ENCODE measurements at places on chromosomes 2 and 18.

DNA sequence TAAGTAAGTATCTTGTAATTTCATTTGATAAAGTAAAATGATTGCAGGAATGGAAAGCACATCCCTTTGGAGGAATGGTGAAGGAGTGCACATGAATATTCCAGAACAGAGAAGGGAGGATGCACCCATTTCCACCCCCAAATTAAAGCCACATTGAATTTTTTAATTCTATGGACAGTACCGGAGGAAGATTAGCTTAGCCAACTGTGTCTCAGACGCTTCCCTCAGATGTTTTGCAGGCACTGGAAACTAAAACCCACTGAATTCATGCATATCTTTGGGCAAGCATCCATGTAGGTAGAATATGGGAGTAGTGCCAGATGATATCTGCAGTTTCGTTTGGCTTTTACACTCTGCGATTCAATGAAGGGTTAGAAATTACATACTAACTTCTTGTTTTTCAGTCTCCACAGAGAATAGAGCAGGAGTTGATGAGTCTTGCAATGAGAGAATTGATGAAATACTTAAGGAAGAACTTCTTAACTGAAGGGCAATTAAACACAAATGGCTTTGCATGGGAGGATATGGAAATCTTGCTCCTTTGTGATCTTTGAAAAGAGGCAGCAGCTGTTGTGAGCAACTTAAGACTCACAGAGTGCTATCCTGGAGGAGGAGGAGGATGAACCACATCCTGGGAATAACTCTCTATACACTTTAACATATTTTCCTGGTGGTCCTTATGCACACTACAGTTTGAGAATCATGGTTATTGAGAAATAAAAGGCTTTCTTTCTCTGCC lies 71.7 kb upstream of the MYO3B start:
- DNase-seq, result no peak

GRCh38 chr2:173872714-173873113 lies 92.5 kb downstream of the SP3 start:
- DNase-seq, result no peak

DNA sequence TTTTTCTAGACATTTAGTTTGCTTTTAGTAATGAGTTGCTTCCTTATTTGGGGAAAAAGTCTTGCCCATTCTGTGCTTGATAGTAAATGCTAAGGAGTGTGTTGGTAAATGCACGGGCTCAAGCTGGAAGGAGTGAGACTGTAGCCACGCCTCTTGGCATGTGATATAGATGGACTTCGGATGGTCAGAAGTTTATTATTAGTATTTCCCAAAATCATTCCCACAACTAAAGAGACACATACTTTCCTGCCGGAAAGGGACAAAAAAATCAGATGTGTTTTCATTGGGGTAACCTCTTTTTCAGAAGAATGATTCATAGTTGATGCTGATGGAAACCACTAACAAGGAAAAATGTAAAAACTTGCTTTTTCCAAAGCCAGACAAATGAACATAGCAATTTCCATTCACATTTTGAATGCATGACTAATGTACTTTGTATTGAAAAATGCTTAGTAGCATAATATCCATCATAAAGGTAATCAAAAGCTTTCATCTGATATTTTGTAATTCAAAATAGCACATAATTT lies 133.2 kb downstream of the ZNF532 start:
- DNase-seq, result no peak

- no peak for DNase-seq
These were observed 5.7 kb downstream of the RAMP1 start for GRCh38 chr2:237864940-237865622.

DNA sequence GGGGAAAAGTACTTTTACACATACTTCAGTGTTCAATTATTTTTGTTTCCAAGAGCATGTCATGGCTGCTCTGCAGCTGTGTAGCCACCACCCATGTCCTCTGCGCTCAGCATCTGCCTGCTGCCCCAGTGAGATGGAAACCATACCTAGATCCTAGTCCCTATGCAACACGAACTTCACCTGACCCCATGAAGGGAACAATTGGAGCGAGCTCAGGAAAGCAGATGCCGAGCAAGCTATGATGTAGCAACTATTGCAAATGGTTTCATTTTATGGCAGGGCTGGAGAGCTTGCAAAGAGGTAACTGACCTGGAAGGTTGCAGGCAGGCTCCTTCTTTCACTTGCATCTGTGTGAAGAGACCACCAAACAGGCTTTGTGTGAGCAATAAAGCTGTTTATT lies 1.3 kb upstream of the CCDC141 start:
- DNase-seq, result no peak

DNA sequence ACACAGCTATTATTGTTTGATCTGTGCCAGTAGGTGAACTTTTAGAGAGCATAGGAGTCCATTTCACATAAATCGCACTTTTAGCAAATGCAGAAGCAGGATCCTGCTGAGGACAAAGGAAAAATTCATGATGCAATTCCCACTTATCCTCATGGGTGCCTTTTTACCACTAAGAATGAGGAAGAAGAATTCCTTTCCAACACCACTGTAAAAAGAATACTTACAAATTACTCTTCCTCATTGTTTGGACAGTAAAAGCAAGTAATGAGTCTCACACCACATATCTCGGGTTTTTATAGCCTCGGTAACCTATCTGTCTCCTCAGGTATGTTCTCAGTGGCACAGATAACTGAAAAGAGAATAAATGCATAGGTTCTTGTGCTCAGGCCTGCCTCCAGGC lies 238.5 kb downstream of the MTX2 start:
- DNase-seq, result no peak

GRCh38 chr2:113878743-113879142 lies 11.1 kb upstream of the ACTR3 start:
- no peak for DNase-seq

DNA sequence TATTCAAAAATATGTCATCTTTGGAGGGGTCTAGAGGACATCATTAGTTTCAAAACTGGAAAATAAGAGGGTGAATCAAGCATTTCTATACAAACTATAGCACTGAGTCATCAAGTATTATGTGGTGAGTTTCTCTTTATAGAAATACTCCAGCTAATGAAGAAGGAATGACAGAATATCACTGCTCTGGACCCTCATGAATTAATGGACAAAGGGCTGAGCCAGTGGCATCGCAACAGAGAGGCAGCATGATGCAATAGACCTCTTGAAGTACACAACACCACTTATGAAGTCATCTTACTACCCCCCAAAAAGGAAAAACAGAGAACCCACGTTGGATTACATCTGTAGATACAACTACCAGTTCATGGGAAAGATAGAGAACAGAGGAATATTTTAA lies 27.4 kb upstream of the EIF2AK3 start:
- no peak for DNase-seq

DNA sequence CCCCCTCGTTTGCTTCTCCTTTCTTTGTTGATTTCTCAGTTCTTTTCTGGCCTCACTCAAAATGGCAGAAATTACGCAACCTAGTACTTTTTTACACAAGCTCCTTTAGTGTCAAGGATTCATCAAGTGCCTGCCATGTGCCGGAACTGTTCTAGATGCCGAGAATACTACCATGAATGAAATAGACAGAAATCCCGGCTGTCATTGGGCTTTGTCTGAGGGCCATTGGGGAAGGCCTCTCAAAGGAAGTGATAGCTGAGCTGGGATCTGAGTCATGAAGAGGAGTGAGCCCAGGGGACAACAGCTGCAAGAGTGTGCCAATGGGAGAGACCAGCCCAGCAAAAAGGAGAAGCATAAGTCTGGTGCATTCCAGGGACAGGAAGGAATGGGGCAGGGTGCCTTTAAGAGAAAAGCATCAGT lies 34.3 kb upstream of the PPP1CB start:
- DNase-seq, result no peak
